Lower leg skin (tissue), 4 donors: ENCODE measurements at places on chromosomes 3 and 15.

DNA sequence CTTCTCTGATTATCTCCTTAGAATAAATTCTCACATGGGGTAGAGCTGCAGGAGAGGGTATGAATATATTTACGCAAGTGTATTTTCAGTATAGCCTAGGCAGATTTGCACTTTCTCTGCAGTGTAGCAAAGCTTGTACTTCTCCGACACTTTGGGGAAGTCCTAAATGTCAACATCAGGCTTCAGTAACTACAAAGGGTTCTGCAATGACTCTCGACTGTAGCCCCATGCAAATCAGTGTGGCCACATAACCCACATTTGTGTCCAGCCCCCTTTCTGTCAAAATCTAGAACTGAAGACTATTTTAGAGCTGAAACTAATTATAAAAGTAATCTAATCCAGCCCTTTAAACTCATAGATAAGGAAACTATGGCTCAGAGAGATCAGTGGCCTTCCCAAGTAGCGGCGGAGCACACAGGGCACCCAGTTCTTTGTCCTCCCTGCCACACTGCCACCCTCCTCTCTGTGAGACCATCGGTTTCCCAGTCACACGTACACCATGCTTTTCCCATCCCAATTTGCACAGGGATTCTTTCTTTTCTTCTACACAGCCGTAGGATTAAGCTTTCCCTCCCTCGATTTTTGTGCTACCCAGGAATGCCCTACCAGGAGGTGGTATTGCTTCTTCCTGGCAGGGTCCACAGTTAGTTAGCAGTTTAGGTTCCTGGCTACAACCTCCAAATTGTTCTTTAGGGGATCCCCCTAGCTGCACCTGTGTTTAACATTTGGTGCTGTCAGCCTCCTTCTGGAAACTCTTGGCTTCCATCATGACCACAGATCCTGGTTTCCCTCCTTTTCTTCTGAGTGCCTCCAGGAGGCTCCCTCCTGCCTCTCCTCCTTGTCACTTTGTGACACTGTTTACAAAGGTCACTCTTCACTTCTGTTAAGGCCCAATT, 22.9 kb downstream of the MRAS start:
- no peak for DNase-seq

DNA sequence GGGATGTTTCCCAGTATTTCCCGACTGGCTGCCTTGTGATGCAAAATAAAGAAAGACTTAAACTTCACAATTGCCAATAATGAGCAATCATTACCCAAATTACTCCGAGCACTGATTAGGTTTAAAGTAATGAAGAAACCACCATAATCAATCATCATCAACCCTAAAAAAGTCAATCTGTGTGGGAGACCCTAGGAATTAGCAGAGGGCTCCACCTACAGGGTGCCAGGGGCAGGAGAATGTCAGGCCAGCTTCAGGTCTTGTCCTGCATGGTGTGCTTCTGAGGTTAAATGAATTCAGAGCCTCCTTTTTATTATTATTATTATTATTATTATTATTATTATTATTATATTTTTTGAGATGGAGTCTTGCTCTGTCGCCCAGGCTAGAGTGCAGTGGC, 478.0 kb upstream of the ARRDC4 start:
- no peak for DNase-seq

DNA sequence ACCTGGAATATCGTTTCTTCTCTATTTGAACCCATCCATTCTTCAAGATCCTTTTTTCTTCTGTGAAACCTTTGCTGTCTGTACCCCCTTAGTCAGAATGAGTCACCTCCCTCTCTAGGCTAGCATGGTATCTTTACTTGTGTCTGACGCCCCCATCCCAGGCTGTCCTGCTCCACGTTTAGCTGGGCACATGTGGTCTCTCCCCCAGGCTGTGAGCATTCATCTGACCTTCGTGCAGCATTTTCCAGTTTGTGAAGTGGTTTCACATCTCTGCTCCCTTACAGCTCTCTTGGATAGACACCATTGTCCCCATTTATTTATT, 14.3 kb upstream of the TLE3 start:
- no peak for DNase-seq

DNA sequence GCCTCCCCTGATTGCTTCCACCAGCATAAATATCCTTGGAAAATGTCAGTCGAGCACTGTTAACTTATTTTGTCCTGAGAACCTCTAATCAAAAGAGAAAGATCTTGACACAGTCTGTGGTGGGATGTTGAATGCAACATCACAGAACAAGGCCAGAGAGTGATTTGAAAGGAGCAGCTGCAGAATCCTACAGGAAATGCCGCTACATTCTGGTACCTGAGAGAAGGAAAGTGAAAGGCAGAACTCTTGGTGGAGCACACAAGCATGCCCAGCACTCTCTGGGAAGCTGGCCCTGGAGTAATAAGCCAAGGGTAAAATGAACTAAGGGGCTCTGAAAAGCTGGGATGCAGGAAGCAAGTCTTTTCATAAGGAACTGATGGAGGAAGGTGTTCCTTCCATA, 75.8 kb downstream of the CBLB start:
- no peak for DNase-seq

GRCh38 chr15:83303535-83303934, 19.1 kb upstream of the BNC1 start:
- DNase-seq: peak; percentile 20

DNA sequence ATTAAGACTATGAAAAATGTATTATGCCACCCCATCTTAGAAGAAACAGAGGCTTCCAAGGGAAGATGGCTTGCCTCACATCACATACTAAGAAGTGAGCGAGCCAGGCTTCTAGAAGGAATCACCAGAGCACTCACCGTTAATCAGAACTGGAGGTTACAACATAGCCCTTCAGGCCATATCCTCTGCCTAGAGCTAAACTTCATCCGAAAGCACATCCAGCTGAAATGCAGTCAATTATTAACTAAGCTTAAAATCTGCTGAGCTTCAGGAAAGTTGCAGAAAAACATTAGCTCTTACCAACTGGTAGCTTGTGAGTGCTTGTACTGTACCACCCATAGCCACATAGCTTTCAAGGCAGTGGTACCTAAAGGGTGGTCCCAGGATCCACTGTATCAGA, 483.2 kb downstream of the TBL1XR1 start:
- no peak for DNase-seq

DNA sequence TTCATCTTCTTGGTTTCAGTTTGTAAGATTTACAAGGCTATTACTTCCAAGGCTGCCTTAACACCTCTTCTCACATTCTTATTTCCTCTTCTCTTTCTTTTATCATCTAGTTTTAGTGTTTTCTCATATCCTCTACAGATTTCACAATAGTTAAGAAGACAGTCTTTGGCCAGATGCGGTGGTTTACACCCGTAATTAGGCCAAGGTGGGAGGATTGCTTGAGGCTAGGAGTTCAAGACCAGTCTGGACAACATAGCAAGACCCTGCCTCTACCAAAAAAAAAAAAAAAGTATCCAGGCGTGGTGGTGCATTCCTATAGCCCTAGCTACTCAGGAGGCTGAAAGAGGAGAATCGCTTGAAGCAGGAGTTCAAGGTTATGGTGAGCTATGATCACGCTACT, 3.5 kb upstream of the ALDH1A2 start:
- DNase-seq: no peak

DNA sequence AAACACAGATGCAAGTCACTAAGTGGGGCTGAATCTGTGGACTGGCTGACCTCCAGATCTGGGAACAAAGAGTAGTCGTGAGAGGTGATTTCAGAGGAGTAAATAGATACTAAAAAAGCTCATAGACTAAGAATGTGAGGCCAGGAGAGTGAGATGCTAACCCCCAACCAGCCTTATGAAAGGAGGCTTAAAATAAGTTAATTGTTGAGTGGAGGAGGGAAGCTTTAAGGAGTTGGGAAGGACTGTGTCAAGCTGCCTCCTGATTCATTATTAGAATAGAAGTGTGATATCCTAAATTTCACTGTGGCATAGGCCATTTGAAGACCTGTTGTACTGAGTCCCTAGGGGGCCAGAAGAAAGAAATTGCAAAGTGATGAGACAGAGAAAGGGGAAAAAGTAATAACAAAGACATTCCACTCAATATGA, 107.6 kb downstream of the RBPMS2 start:
- no peak for DNase-seq

DNA sequence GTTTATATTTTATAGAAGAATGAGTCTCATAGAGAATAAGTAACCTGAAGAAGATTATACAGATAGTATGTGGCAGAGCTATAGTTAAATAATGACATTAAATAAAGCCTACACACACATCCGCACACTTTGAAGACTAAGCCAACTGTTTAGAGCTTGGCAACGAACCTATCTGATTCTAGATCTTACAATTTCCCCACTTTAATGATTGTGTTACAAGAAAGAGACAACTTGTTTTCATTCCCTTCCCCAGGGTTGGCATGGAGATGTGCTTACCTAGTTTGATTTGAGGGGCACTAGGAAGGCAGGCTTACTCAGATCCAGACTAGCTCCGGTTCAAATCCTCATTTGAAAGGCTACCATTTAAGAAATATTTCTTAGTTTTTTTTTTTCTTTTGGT, 61.9 kb upstream of the CBLB start:
- DNase-seq: no peak

DNA sequence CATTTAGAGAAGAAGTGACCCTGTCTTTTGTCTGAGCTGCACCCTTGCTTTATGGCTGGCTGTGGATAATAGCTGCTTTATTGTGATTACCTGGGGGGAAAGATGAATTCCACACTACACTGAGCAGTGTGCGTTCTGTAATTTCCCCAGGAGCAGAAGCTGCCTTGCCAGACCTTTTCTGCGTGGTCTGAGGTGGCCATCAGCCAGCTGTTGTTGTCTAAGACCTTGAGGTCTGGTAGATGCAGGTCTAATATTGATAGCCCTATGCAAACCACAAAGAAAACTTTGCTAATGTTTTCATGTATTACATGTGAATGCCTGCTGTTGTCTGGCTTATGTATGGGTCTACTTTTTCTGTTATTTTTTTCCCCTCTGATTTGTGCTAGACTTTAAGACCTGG, 144.6 kb downstream of the THSD4 start:
- DNase-seq: no peak

DNA sequence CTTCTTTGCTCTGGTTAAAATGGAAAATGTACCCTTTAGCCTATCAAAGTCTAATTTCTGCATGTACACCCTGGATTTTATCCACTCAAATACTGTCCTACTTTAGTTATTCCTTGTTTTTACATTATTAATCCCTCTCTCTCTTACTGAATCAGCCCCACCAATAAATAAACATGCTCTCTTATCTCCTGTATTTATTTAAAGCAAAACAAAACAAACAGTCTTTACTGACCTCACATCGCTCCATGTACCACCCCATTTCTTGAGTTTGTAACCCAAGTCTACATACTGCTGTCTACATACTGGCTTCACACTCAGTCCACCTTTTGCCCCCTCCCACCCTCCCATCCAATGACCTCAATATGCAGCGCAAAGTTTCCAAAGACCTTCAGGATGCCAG, 113.3 kb upstream of the RORA start:
- DNase-seq: no peak

DNA sequence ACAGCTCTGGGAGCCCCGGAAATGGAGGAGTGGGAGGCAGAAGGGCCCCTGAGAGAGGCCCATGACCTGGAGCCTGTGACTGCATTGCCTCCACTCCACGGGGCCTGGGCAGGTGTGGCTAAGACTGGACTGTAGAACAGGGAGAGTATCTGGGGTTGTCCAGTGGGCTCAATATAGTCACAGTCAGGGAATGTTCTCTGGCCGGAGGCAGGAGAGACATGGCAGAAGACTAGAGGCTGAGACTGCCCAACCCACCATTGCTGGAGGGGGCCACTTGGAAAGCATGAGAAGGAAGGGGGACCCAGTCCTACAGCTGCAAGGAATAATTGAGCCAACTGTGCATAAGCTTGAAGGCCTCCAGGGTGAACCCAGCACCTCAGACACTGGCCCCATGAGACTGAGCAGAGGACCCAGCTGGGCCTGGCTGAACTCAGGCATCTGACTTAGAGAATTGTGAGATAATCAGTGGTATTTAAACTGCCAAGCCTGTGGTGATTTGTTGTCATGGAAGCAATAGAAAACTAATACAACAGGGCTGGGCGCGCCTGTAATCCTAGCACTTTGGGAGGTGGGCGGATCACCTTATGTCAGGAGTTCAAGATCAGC, 33.1 kb downstream of the NIPA2 start:
- DNase-seq: peak; percentile 76

DNA sequence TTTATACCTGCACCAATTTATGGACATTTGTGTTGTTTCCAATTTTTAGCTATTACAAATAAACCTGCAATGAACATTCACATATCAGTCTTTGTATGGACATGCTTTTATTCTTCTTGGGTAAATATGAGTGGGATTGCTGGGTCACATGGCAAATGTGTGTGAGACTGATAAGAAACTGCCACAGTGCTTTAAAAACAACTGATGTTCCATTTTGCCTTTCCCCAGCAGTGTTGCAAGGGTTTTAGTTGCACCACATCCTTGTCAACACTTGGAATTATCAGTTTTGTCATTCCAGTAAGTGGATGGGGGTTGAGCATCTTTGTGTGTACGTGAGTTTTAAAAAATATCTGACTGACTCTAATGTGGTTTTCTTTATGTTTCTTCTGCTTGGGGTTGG, 191.2 kb downstream of the PLCL2 start:
- DNase-seq: no peak

DNA sequence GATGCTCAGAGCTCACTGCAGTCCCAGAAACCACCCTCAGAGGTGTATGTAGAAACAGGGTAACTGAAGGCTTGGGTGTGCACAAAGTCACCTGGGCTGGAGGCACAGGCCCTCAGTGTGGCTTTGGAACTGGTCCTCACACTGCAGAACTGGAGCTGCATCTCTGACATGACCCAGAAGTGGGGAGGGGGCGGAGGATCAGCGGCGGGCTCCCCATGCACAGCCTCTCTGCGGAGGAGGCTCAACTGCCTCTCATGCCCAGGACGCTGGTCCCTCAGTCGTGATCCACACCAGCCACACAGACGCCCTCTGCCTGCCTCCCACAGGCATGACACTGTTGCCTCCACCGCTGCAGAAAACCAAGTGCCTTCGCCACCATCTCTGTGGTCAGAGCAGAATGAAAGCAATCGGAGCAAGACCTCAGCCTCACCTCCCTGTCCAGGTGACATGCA, 73.7 kb downstream of the TM2D3 start:
- no peak for DNase-seq

GRCh38 chr3:42262525-42262924, 3.5 kb downstream of the CCK start:
- no peak for DNase-seq

- DNase-seq: no peak
Measured at GRCh38 chr3:45236964-45237363, 10.9 kb upstream of the TMEM158 start.

DNA sequence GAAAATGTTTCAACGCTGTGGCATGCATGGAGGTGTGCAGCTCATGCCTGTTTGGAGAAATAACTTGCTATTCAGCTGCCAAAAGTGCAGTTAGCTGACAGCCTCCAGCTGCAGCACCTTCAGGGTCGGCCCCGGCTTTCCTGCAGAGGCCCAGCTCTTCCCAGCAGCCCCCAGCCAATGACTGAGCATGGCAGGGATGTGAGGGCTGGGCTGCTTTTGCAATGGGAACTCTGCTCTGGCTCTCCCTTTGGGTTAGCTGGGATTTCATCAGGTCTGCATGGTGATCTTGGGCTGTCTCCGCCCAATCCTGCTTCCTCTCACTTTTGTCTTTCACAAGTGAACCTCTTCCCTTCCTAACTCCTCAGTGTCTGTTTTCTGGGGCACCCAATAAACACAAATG, 396.6 kb downstream of the EPHB1 start:
- no peak for DNase-seq

- DNase-seq: no peak
Measured at GRCh38 chr3:191901741-191902140, 440.8 kb downstream of the PYDC2 start.

- DNase-seq: no peak
Measured at GRCh38 chr3:22971497-22971896, 231.6 kb upstream of the UBE2E2 start.

GRCh38 chr3:197367081-197367780, 68.8 kb upstream of the DLG1 start:
- peak; percentile 83 for DNase-seq

- DNase-seq: no peak
Measured at GRCh38 chr3:188962253-188963247, 209.2 kb upstream of the TPRG1 start.
